ENCODE measurements at places on chromosomes 3 and 15.

- no peak for DNase-seq
Observed at GRCh38 chr3:187398955-187399354, 30.8 kb downstream of the RTP4 start.

- DNase-seq: no peak
Observed at GRCh38 chr15:78715930-78716329, 74.9 kb upstream of the CHRNB4 start.

DNA sequence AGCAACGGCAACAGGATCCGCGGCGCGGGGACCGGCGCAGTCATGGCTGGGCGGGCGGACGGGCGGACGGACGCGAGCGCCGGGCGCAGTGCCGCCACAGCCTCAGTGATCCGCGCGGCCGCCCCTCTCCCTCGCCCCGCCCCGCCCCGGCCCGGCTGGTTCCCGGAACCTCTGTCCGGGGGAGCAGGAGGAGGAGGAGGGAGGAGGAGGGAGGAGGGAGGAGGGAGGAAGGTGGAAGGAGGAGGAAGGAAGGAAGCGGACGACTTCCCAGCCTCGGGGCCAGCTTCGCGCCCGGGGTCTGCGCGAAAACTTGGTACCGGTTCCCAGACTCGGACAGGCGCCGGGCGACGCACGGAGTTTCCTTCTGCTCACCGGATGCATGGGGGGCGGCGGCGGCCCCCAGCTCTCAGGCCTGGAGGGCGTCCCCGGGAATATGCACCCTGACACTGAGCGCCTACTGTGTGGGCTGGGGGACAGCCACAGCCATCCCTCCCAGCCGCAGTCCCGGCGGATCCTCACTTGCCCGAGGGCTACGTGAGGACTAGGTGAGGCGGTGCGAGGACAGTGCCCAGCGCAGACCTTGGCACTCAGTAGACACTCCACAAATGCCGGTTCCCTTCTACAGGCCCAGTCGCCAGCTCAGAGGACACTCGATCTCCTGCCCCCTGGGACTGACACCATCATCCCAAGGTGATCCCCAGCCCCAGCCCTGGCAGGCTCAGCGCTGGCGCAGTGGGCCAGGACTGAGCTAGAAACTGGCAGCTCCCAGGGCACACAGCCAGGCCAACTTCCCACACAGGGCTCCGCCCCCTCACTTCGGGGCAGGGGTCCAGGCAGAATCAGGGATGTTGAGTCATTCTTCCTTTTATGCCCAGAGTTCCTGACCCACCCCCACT lies at the start of gene SHISA5:
Gene SHISA5, minus strand, starts transcription at position 124 of the 896 bp plus-strand sequence. Its CDS starts 80 bp downstream, at position 44.
- DNase-seq: peak; percentile 27

- DNase-seq: no peak
Observed at GRCh38 chr15:70351391-70351790, 253.7 kb upstream of the TLE3 start.

GRCh38 chr3:63349583-63350573 lies 71.8 kb downstream of the SYNPR start:
- peak; percentile 16 for DNase-seq

GRCh38 chr3:52670621-52671521 lies 14.8 kb downstream of the PBRM1 start:
- peak; percentile 23 for DNase-seq

DNA sequence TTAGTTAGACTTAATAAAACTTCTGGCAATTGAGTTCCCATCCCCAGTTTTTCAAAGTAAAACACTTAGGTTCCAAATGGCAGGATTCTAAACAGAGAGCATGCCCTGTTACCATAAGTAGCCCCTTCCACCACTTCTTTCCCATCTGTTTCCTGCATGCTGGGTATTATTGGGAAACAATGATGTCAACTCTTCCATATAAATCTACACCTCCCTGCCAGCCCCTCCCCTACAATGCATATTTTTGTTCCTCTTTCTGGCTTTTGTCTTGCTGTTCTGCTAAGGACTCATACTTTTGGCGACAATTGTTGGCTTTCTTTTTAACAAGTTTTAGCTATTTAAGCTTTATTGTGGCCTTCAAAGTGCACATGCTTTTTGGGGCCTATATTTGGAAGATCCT lies 11.1 kb downstream of the ARHGAP31 start:
- no peak for DNase-seq

DNA sequence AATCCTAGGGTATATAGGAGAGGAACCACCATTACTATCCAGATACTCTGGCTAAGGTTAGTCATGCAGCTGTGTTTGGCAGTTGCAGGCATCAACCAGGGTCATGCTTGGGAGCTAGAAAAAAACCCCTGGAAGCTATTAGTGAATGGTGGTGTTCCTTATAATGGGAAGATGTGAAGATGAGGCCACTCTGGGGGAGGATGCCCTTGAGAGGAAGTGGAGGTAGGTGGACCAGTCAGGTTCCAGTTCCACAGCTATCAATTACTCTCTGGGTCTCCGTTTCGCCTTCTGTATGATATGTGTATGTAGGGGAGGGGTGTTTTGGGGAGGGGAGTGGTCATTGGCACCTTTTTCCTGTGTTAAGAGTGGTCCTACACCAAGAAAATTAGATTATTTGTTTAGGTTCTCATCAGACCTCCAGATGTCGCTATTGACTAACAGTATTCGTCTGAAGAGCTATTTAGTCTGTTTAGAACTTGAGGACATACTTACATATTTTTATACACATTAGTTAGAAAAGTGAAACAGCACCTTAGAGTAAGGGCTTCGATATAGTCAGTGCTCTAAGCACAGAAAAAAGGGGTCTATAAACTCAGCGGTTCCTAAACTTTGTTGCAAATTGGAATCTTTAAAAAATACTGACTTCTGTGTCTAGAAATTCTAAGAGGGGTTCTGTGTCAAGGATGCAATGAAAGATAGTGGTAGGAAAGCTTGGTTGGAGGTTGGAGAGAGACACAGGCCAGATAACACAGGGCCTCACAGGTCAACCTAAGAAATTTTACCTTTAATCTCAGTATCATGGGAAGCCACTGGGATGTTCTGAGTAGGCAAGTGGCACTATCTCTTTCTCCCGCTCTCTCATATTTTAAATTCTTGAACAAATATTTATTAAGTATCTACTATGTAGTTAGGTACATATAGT lies 9.1 kb upstream of the HPS3 start:
- DNase-seq: peak; percentile 33

DNA sequence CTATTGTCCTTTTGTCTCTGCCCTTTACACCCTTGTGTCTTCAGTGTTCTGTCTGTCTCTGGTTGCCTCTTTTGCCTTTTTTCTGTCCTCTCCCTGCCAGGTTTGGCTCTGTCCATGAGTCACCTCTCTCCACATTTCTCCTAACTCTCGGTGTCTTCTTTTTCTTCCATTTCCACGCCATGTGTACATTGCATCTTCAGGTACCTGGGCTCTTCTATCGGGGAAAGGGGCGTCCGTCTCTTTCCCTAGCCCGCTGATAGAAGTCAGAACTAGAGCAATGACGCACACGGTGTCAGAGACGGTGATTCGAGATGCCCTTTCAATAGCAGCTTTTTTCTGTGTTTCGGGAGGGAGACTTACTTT lies 641 bp downstream of the OPA1 start:
- DNase-seq: peak; percentile 12

GRCh38 chr3:53550005-53550620 lies 55.7 kb downstream of the CACNA1D start:
- no peak for DNase-seq

GRCh38 chr3:43249405-43249804 lies 36.9 kb upstream of the SNRK start:
- no peak for DNase-seq

DNA sequence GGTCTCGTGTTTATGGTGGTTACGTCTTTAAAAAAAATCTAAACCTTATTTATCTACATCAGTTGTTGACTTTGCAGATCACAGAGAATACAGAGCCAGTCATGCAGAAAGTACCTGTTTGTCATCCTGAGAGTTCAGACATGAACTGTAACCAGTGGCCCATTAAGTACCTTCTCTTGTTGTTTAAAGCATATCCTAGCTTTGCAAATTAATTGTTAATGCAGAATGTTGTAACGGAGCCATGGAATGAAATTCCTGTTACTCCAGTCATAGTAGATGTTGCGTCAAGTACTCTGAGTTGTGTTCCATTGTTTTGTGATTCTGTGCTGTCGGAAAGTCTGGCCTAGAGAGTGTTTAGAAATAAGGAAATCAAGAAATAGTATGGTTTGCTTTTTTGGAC lies 205.2 kb downstream of the RBMS3 start:
- DNase-seq: no peak

- no peak for DNase-seq
Observed at GRCh38 chr3:25143356-25144025, 284.6 kb upstream of the RARB start.

DNA sequence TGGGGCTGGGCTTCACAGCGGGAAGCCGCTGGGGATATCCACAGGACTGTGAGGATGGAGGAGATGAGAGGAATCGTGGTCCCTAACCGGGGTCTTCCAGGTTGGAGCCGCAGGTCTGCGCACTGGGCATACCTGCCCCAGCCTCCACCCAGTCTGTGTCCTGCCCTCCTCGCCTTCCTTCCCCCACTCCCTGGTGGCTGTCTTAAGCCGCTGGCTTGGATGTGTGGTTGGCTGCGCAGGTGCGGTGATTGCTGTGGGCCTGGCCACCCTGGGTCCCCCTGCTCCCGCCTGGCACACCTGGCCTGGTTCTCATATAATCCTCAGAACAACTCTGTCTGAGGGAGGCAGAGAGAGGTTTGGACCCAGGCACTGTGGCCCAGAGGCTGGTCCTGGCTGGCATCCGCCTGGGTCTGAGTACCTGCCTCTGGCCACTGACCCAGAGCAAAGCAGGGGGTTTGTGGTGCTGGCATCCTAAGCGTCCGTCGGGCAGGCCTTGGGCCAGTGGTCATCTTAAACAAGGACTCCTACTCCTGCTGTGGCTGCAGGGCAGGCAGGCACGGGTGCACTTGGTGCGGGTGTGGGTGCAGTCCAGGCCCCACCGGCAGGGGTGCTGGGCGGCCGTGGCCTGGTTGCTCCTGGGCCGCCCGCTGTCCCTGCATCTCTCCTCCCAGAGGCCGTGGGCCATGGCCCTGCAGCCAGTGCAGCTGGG lies 18.7 kb downstream of the PLXNA1 start:
- DNase-seq: no peak

DNA sequence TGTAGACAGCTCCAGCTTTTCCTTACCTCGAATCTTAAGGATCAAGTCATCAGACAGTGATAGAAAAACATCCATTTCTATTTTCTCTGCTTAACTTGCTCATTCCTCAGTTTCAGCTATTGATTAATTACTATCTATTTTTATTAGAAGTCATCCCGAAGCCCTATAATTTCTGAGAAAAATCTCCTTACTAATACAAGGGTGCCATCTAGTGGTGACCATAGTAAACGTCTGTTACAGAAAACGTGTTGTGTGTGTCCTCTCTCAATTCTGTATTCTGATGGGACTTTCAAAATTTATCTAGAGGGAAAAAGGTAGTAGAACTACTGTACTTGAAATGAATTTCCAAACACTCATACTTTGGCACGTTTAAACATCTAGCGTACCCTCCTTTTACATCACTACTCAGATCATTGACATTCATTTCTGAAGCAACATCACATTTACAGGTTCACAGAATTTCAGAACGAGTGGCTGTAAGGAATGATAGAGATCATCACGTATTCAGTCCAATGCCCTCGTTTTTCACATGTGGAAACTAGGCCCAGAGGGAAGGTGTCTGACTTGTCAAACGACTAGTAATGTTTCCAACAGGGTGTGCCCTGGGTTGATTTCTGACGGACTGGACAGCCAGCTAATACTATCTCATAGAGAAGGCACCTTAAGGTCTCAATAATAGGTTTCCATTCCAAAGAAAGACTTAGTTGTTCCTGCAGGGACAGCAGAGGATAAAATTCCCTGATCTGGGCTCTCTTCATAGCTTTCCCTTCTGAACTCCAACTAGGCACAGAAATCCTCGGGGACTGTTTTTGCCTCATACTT lies 25.6 kb downstream of the HACD2 start:
- no peak for DNase-seq

DNA sequence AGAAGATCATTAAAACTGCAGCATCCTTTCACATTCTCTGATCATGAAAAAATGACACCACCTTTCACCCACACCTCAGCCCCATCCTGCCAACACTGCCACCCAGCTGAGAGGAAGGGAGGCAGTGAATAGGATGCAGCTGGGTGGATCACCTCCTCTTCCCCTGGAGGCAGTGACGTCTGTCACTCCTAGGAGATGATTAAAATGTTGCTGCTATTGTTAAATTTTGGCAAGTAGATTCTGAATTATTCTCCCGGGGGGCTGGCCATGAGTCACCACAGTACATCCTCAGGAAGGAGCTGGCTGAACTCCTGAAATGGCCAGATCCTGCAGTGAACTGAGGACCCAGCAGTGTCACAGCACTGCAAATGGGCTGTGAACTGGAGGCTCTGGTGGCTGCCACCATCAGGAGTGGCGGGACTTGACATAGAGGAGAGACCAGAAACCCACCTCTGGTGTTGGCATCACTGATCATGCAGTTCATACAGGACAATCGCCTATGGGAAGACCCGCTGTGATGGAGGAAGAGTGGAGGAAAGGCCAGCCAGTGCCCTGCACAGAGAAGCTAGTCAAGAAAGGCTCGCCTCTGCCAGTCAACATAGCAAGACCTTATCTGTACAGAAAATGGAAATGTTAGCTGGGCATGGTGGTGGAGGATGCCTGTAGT lies 199.1 kb downstream of the FAM43A start:
- no peak for DNase-seq

DNA sequence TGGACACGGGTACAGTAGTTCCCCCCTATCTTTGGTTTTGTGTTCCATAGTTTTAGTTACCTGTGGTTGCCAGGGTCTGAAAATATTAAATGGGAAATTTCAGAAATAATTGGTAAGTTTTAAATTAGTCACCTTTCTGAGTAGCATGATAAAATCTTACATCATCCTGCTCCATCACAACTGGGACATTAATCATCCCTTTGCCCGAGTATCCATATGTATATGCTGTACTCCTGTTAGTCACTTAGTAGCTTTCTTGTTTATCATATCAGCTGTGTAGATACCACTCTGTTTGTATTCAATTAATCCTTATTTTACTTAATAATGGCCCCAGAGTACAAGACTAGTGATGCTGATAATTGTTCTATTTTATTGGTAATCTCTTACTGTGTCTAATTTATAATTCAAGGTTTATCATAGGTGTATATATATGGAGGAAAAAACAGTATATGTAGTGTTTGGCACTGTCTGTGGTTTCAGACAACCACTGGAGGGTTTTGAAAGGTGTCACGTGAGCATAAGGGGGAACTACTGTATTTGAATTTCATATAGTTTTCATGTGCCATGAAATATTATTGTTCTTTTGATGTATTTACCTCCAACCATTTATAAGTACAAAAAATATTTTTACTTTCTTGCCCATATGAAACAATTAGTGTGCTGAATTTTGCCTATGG lies 41.4 kb downstream of the CTDSPL2 start:
- DNase-seq: no peak

- no peak for DNase-seq
Observed at GRCh38 chr3:172096881-172097420, 57.6 kb downstream of the FNDC3B start.

DNA sequence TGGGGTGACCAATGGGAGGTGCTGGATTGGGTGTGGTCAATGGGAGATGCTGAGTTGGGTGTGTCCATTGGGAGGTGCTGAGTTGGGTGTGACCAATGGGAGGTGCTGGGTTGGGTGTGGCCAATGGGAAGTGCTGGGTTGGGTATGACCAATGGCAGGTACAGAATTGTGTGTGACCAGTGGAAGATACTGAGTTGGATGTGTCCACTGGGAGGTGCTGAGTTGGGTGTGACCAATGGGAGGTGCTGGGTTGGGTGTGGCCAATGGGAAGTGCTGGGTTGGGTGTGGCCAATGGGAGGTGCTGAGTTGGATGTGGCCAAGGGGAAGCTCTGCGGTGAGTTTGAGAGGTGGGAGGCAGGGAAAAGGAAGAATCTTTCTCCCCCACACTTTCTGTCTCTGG lies 250.0 kb upstream of the PROK2 start:
- no peak for DNase-seq
